Esophagus squamous epithelium (tissue), 5 donors: ENCODE measurements at places on chromosomes 2 and 18. TPM values are rescaled to one million over a fixed set of nuclear protein-coding genes. Genes with fewer than 3 reads are reported as not detected.
A peak's percentile ranks its signal among the peaks of the same experiment; 100 is the strongest.

PDE1A gene
- total RNA-seq: 2.3 TPM

KIF1A gene
- total RNA-seq: not detected

KCNK3 gene
- total RNA-seq: 0.66 TPM

THSD7B gene
- total RNA-seq: 0.49 TPM

SERPINB10 gene
- not detected for total RNA-seq

NOL4 gene
- total RNA-seq: not detected

- no peak for DNase-seq
- H3K27me3 ChIP-seq: no peaks in the 10 kb centered on the region
These were observed 125.3 kb downstream of the MBP start for GRCh38 chr18:77007251-77007650.

DNA sequence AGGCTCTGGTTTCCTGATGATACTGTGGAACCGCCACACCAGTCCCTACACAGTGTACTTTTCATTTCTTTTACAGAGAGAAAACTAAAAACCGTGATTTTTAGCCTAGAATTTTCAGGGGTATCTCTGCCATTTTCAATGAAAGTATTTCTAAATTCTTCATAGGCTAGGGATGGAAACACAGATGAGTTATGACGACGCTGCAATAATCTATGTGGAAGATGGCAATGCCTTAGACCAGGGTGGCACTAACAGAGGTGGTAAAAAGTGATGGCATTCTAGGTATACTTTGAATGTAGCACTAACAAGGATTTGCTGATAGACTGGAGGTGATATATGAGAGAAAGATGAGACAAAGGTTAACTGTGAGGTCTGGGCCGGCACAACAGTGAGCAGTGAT is 56.5 kb downstream of the TTC21B start:
- no peaks in the 10 kb centered on the region for H3K27me3 ChIP-seq
- no peak overlapping the region for H3K4me3 ChIP-seq
- H3K36me3 ChIP-seq: no peaks in the 10 kb centered on the region
- no peaks in the 10 kb centered on the region for H3K4me1 ChIP-seq

DNA sequence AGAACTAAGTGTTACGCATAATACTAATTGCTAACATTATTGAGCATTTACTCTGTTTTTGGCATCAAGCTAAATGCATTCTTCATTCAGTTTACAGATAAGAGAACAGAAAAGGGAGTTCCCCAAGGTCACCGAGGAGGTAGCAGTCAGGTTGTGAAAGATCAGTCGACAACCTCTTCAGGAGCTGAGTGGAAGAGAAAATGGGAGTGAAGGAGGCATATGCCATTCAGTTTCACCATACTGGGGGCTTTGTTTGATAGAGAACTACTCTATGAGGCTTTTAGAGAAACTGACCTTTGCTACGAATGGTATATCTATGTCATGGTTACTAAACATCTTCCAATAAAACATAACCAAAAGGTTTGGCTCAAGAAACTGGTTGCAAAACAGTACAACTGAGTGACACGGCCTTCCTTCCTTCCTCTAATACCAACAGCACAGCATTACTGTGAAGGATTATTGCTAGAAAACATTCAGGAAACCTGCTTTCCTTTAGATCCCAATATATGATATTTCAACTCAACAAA is 112.1 kb downstream of the RBMS1 start:
- H3K36me3 ChIP-seq: no peaks in the 10 kb centered on the region
- peaks cover 54% of the 10 kb centered on the region for H3K4me1 ChIP-seq
- no peak overlapping the region for H3K4me3 ChIP-seq
- DNase-seq: no peak

GRCh38 chr2:201128033-201128432 is 12.1 kb downstream of the CFLAR start:
- H3K27me3 ChIP-seq: no peaks in the 10 kb centered on the region
- H3K27ac ChIP-seq: peak overlapping the region; percentile 93
- peaks cover 7% of the 10 kb centered on the region for H3K36me3 ChIP-seq
- no peak overlapping the region for H3K4me3 ChIP-seq
- no peak for DNase-seq

GRCh38 chr2:72750466-72750865 is 75.4 kb downstream of the EXOC6B start:
- H3K4me1 ChIP-seq: peaks cover 12% of the 10 kb centered on the region
- no peak for DNase-seq
- H3K27ac ChIP-seq: no peak overlapping the region
- H3K4me3 ChIP-seq: no peak overlapping the region

DNA sequence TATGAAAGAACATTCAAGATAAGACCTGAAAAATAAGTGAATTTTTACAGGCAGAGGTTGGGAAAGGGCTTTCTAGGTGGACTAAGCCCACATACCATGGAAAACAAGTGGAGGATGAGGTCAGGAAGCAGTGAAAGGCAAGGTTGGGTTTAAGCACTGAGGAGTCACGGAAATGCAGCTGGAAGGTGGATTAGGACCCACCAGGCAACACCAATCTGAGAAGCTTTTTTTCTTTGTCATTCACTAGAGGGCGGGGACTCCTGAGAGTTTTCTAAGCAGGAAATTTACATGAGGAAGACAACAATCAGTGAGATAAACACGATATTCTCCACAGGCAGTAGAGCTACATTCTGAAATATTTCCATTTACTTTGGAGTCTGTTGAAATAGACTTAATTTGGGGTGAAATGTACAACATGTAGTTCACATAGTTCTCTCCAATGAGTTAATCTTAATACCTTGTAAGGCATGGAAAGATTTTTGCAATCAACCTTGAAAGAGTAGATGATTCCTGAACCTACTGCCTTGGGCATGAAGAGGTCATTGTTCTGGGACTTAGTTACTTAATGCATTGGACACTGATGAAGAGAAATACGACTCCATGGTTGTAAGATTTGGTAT is 40.7 kb downstream of the VIT start:
- H3K4me1 ChIP-seq: peaks cover 7% of the 10 kb centered on the region
- H3K36me3 ChIP-seq: no peaks in the 10 kb centered on the region
- H3K27ac ChIP-seq: no peak overlapping the region
- H3K4me3 ChIP-seq: no peak overlapping the region

DNA sequence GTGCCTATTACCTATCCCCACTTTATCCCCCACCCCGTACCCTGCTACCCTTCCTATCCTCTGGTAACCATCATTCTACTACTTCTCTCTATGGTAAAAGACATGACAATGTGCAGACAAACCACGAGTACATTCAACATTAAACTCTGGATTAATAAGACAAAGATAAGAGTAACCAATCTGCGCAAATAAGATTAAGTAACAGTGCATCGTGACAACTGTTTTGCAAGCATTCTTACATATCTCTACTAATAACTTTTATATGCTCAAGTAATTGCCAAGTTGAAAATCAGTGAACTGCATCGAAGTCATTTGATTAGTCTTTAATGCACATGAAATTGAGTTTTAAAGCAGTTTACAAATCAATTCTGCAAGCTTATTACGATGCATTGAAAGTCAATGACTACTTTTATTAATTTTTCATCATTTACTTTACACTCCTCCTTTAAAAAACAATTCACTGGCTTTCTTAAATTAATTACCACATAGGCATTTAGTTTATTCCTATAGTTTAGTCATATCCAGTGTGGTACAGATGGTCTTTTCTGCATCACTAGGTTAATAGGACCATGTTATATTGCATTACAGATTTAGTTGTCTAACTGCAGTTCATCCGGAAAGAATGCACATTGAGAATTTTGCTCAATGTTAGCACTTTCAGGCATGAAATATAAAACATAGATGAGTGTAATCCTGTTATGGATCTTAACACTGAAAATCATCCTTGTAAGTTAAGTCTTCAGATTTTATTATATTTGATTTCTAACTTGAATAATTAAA is 178.1 kb downstream of the GCA start:
- no peaks in the 10 kb centered on the region for H3K4me1 ChIP-seq
- DNase-seq: no peak
- no peak overlapping the region for H3K4me3 ChIP-seq
- H3K27ac ChIP-seq: no peak overlapping the region
- H3K27me3 ChIP-seq: no peaks in the 10 kb centered on the region

DNA sequence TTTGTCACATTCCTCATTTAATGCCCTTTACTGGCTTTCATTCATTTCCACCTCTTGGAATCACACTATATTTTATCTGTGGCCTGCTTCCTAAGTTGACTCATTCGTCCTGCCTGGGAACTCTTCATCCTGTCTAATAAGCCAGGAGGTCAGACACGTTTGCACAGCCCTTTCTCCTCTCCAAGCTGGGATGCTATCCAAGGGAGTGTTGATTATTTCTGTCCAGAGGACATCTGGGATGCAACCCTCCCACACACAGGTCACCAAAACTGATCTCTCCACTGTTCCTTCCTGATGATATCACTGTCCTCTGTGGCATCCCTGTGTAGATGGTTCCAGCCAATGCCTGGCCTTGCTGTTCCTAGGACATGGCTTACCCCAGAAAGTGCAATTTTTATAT is 79.8 kb upstream of the NOSTRIN start:
- H3K4me1 ChIP-seq: no peaks in the 10 kb centered on the region
- H3K4me3 ChIP-seq: no peak overlapping the region
- no peaks in the 10 kb centered on the region for H3K27me3 ChIP-seq
- no peak overlapping the region for H3K27ac ChIP-seq

DNA sequence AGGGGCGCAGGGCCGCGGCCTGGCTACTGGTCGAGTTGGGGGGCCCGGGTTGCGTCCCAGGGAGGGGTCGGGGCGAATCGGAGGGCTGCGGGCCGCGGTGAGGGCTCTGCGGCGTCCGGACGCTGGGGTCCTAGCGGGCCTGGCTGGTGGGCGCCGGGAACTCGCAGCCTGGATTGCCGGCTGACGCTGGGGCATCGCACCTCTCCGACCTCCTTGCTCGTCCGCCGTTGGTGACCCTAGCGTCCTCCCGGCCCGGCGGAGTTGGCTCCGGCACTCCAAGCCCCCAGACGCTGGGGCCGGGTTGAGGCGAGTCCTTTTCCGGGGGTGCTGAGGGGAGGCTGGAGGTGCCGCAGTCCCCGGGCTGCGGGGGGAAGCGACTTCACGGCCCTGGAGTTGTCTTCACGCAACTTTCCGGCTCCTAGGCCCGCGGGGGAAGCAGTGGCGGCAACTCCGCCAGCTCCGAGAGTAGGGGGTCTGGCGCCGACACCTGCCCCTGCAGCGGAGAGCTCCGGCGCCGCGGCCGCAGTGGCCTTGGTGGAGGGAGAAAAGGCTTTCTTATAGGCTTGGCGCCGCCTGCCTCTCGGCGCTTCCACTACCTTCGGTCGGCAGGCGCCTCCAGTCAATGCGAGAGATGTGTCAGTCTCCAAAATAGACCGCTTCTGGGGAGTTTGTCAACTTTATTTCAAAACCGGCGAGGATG is 70.3 kb downstream of the HAUS1 start:
- peak overlapping the region; percentile 99 for H3K4me3 ChIP-seq
- peak overlapping the region; percentile 98 for H3K27ac ChIP-seq
- H3K27me3 ChIP-seq: no peaks in the 10 kb centered on the region
- peaks cover 11% of the 10 kb centered on the region for H3K4me1 ChIP-seq

- peaks cover 4% of the 10 kb centered on the region for H3K36me3 ChIP-seq
- no peak for DNase-seq
- no peak overlapping the region for H3K27ac ChIP-seq
- H3K27me3 ChIP-seq: no peaks in the 10 kb centered on the region
- no peak overlapping the region for H3K4me3 ChIP-seq
- H3K4me1 ChIP-seq: no peaks in the 10 kb centered on the region
These were observed 24.2 kb downstream of the LMAN2L start for GRCh38 chr2:96715658-96716057.

DNA sequence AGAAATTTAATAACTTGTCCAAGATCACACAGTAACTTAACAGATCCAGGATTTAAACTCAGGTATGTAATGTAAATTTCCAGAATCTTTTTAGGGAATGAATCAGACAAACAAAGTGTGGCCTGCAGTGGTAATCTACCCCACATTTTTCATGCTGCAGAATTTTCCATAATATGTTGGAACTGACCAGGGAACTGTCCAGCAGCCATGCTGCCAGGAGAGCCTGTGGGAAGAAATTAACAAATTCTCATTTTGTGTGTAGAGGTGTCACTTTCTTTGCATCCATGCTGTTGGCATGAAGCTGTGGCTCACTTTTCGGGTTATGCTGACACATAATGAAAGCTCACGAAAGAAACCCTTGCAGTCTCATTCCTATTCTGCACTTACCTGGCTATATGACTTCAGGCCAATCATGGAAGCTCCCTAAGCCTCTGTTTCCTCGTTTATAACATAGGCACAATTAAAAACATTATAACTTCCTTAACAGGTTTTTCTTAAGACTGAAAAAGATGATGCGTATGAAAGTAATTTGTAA is 54.7 kb downstream of the CDKL4 start:
- no peaks in the 10 kb centered on the region for H3K36me3 ChIP-seq
- no peak overlapping the region for H3K4me3 ChIP-seq
- H3K27me3 ChIP-seq: no peaks in the 10 kb centered on the region
- no peaks in the 10 kb centered on the region for H3K4me1 ChIP-seq
- no peak overlapping the region for H3K27ac ChIP-seq

GRCh38 chr2:122960759-122961641 is 1064.1 kb upstream of the CNTNAP5 start:
- H3K36me3 ChIP-seq: no peaks in the 10 kb centered on the region
- no peaks in the 10 kb centered on the region for H3K27me3 ChIP-seq
- no peak for DNase-seq
- H3K4me3 ChIP-seq: no peak overlapping the region

GRCh38 chr2:23656597-23656973 is 270.3 kb downstream of the ATAD2B start:
- H3K27me3 ChIP-seq: no peaks in the 10 kb centered on the region
- no peaks in the 10 kb centered on the region for H3K36me3 ChIP-seq
- no peak for DNase-seq
- H3K4me3 ChIP-seq: no peak overlapping the region

GRCh38 chr2:62499430-62500060 is 6.5 kb downstream of the TMEM17 start:
- no peaks in the 10 kb centered on the region for H3K36me3 ChIP-seq
- H3K4me1 ChIP-seq: peaks cover 18% of the 10 kb centered on the region
- H3K27me3 ChIP-seq: no peaks in the 10 kb centered on the region
- H3K27ac ChIP-seq: no peak overlapping the region
- no peak overlapping the region for H3K4me3 ChIP-seq

DNA sequence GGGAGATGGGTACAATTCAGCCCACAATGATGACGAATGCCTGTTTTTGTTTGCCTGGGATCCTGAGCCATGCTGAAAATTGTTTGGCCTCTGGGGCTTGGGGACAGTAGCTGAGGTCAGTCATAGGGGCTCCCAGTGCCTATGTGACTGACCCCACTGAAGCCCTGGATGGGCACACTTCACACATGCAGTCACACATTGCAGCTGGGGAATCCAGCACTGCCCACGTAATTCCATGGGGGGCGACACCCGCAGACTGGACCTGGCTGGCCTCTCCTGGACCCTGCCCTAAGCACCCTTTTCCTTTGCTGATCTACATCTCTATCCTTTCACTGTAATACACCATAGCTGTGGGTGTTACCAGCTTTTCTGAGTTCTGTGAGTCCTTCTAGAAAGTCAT is 295.2 kb upstream of the HS6ST1 start:
- no peak overlapping the region for H3K27ac ChIP-seq
- H3K36me3 ChIP-seq: no peaks in the 10 kb centered on the region
- no peak for DNase-seq
- H3K27me3 ChIP-seq: no peaks in the 10 kb centered on the region
